Stomach (tissue), 19 donors: ENCODE measurements at places on chromosomes 6 and 20. TPM values are rescaled to one million over a fixed set of nuclear protein-coding genes. Genes with fewer than 3 reads are reported as not detected.

DNA sequence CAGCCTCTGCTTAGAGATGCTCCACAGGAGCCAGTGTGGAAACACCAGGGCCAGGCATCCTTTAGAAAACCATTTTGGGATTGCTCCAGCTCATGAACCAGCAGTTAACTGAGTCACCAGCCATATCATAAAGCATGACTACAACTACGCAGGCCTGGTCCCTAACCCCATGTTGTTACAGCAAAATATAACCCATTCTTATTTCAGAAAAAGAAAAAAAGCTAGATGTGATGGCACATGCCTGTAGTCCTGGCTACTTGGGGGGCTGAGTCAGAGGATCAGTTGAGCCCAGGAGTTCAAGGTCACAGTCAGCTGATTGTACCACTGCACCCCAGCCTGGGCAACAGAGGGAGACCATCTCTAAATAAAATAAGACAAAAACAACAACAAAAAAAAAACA lies 36.8 kb downstream of the C6orf15 start:
- no peak for DNase-seq

DNA sequence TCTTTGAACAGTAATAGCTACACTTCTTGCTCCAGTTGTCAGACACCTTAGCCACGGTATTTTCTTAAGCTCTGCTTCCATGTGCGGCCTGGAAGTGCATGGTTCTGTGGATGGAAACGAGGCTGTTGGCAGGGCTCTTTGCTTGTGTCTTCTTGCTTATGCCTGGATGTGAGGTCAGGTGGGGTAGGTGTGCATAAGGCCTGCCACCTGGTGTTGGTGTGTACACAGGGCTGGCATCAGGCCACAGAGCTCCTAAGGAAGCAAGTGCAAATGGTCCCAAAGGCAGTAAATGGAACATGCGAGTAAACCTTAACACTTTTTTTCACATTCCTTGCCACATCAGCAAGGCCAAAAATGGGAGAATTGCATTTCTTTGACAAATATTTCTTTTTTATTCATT lies 158.1 kb upstream of the GMDS start:
- DNase-seq, result peak; percentile 59

Gene CTCFL
- total RNA-seq, result not detected

DNA sequence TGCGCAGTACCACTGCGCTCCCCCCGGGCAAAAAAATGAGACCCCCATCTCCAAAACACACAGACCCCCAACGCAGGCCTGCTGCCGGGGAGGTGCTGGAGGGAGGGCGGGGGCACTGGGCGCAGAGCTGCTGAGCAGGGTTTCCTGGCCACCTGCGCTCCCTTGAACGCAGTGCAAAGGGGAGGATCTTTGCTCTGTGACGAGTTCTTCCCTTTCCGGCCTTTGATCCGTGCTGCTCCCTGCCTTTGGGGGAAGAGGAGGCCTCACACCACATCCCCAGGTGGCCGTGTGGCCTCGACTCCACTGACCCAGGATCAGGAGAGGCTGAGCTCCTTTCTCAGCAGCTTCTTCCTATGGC lies 8.9 kb upstream of the COL20A1 start:
- no peak for DNase-seq

DNA sequence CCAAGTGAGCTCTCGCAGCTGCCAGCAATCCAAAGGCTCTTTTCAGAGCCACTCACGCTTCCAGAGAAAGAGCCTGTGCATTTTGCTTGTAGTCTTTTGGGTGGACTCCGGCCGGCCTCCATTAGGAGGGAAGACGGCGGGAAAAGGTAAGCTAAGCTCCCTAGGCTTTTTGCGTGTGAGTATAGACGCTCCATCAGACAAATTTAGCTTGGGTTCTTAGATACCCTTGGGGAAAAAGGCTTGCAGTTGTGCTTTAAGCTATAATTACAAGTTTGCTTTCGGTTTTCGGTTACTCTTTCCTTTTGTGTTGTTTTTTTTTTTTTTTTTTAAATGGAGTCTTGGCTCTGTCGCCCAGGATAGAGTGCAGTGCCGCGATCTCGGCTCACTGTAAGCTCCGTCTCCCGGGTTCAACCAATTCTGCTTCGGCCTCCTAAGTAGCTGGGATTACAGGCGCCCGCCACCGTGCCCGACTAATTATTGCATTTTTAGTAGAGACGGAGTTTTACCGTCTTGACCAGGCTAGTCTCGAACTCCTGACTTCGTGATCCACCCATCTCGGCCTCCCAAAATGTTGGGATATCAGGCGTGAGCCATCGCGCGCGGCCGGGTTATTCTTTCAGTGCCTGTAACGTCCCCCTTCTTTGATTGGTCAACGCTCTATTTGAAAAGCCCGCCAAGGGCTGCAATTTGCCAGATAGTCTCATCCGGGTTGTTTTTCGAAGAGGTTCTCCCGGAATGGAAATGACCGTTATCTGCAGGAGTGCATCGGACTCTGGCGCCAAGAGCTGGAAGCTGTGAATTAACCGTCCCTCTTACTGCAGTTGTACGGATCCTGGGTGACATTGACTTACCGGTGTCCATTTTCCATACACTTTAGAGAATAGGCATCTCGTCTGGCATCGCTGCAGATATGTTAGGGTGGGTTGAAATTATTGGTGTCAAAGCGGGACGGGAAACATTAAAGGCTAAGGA lies 18.1 kb downstream of the OR2B2 start:
- DNase-seq, result peak; percentile 81

Gene SIRPD
- not detected for total RNA-seq

GRCh38 chr6:74780831-74781230 lies 425.0 kb downstream of the COL12A1 start:
- DNase-seq, result peak; percentile 24

- DNase-seq, result no peak
Observed at GRCh38 chr20:37714978-37715672, 21.3 kb downstream of the CTNNBL1 start.
